ENCODE measurements at places on chromosomes 4 and X.

DNA sequence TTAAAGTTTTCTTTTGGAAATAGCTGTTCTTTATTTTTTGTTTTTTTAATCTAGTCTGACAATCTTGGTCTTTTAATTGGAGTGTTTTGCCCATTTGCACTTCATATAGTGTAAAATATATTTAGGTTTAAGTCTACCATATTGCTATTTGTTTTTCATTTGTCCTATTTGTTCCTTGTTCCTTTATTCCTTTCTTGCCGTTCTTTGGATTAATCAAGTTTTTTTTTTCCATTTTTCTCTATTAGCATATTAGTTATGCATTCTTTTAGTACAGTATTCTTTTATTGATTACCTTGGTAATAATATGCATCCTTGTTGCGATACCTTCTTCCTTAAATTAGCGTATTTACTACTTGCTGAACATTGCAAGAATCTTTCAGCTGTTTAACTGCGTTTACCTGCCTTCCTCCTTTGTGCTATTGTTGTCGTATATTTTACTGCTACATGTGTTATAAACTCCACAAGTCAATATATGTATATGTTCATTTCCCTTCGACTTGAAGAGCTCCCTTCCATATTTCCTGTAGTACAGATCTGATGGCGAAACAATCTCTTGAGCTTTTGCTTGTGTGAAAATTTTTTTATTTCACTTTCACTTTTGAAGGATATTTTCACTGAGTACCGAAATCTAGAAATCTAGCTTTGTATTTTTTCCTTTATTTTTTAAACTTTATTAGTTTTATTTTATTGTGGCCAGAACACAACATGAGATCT lies 23.9 kb upstream of the RNF212 start:
- DNase-seq = no peak

DNA sequence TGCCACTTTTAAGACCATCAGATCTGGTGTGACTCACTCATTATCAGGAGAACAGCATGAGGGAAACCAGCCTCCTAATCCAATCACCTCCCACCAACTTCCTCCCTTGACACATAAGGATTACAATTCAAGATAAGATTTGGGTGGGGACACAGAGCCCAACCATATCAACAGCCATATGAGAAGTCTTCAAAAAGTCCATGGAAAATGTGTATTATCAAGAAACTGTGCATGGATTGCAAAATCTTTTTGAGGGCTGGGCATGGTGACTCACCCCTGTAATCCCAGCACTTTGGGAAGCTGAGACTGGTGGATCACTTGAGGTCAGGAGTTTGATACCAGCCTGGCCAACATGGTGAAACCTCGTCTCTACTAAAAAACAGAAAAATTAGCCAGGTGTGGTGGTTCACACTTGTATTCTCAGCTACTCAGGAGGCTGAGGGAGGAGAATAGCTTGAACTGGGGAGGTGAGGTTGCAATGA lies 17.8 kb upstream of the RPL39 start:
- no peak for DNase-seq

DNA sequence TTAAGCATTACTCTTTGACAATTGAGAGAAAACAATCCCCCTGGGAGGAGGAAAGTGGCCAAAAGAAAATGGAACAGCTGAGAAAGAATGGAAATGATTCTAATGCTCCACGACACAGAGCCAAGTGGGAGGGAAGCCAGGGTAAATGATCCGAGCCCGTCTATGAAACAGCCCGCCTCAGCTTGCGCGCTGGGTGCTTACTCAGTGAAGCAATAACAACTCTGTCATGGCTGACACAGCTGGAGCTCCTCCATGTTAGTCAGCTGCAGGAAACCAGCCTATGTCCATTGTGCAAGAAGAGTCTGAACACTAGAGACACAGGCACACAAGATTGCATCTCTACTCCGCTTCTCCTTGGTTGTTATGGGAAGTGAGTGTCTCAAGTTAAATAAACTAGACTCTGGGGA lies 19.3 kb downstream of the NOA1 start:
- DNase-seq = no peak

DNA sequence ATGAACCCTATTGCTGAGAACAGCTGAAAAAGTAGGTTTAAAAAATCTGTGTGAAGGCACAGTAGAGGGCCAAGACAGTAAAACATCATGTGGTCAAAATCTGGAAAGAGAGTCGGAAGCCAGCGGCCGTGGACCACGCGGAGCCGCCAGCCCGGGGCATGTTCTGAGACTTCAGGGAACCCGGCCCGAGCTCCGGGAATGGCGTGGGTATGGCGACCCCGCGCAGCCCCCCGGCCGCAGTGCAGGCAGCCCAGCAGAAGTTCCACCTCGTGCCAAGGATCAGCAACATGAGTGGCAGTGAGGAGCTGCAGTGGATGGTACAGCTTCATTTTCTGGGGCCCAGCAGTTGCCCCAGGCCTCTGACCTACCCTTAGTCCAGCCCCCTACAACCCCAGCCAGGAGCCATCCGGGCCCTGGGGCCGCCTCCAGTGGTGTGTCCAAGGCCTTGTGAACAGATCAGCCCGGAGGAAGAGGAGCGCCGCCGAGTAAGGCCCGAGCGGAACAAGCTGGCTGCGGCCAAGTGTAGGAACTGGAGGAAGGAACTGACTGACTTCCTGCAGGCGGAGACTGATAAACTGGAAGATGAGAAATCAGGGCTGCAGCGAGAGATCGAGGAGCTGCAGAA lies 94.2 kb downstream of the LARP1B start:
- no peak for DNase-seq

- DNase-seq = no peak
These were observed 197.2 kb upstream of the NDST4 start for GRCh38 chr4:115310641-115311040.

- DNase-seq = peak; percentile 49
These were observed 36.1 kb upstream of the IQSEC2 start for GRCh38 chrX:53317365-53318069.

- no peak for DNase-seq
These were observed 119.0 kb upstream of the PDLIM3 start for GRCh38 chr4:185654311-185654710.

GRCh38 chrX:30039768-30040167 lies 175.6 kb upstream of the MAGEB2 start:
- no peak for DNase-seq

- no peak for DNase-seq
These were observed 16.3 kb downstream of the PJA1 start for GRCh38 chrX:69148946-69149345.

DNA sequence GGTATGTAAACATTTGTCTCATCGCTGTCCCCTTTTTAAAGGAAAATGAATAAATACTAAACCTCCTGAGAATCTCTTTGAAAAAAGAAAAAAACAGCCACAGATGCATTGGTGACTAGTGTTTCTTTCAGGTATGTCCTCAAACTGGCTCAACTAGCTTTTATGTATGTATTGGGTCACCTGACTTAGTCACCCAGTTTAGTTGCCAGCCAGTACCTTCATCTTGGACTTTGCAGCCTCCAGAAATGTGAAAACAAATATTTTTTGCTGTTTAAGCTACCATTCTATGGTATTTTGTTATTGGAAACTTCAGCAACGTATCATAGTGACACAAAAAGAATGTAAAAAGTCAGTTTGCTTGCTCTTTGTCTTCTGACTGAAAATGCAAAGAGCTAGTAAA lies 1263.5 kb downstream of the FAM133A start:
- no peak for DNase-seq

GRCh38 chrX:46184749-46185148 lies 360.5 kb downstream of the ZNF674 start:
- no peak for DNase-seq

GRCh38 chr4:61239250-61239649 lies 39.1 kb downstream of the ADGRL3 start:
- DNase-seq = no peak

- no peak for DNase-seq
These were observed 44.3 kb downstream of the MAP7D3 start for GRCh38 chrX:136206916-136207315.

DNA sequence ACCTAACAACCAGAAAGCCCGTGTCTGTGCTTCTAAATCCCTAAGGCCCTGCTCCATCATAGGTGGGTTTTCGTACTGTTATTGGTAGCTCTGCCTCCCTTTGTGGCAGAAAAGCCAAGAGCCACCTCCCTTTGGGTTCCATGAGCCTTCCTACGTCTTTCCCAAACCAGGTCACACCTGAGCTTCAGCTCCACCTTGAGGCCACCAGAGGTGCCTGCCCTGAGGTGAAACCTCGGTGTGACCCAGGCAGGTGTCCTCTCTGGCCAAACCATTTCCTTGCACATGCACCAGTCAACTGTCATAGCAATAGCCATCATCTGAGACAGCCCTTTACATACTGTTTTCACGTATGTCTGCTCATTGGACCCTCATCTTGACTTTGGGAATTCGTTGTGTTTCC lies 188.0 kb upstream of the RBPJ start:
- no peak for DNase-seq

- DNase-seq = no peak
These were observed 7.5 kb downstream of the NEK1 start for GRCh38 chr4:169604903-169605331.

GRCh38 chr4:152104901-152105357 lies 344.1 kb upstream of the GATB start:
- DNase-seq = no peak

DNA sequence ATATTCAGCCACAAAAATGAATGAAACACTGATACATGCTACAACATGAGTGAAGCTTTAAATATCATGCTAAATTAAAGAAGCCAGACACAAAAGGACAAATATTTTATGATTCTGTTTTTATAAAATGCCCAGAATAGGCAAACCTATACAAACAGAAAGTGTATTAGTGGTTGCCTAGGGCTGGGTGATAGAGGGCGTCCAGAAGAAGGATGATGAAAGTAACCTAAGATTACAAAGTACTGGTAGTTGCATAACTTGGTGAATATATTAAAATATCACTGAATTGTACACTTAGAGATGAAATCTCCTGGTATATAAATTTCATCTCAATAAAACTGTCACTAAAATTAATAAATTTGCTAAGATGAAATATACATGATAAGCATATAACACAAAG lies 67.5 kb downstream of the FBXW7 start:
- no peak for DNase-seq

- no peak for DNase-seq
These were observed 54.4 kb downstream of the VGLL1 start for GRCh38 chrX:136586386-136586785.

- no peak for DNase-seq
These were observed 14.1 kb upstream of the TCEANC start for GRCh38 chrX:13638826-13639225.
